ENCODE measurements at places on chromosomes 5 and 9.

GRCh38 chr5:139458580-139459407 lies 3.7 kb downstream of the ECSCR start:
- DNase-seq, result peak; percentile 60

DNA sequence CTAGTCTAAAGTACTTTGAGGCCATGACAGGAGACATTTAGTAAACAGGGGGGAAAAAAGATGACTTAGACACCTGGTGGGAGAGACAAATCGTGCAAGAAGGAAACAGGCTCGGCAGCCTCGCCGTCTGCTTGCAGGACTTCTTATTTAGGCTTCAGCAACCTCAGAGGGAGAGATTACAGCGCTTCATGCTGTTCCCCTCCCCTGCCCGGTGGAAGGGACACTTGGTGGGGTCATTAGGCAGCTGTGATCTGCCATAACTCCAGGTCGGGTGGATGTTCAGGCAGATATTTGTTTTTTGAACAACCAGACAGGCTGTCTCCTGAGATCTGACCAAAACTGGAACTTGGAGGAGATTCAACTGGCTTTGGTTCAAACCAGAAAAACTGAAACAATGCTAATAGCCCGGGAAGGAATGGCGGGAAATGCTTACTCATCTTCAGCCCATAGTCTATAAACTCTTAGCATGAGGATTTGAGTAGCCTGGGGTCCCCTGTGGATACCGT lies 38.1 kb upstream of the CD180 start:
- no peak for DNase-seq

- DNase-seq, result no peak
These were observed 149.2 kb downstream of the GABBR2 start for GRCh38 chr9:98559561-98559960.

DNA sequence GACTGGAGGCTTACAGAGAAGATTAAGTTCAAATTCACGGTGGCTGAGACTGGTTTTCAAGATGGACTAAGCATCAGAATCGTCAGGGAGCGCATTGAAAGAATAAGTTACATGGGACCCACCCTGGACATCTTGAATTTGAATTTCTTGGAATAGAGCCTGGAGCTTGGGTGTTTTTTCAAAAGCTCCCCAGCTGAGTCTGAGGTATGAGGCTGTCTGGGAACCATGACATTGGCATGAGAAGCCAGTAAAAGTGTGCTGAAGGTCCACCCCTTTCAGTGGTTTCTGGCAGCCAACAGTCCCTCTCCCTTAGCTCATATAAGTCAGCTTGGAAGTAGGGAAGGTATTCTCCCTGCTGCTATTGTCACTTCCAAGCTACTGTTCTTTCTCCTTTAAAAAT lies 97.8 kb downstream of the MAST4 start:
- DNase-seq, result no peak

DNA sequence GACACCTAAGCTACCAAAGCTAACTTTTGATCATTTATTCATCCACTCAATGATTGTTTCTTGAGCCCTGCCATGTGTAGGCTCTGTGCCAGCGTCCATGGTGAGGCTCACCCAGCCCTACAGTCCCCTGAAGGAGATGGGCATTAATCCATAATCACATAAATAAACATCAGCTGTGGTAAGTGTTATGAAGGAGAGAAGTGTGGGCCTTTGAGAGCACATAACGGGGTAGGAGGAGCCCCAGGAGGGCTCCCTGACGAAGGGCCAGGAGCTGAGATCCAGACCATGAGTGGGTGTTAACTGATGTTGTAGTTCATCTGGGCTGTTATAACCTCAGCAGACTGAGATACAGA lies 53.9 kb upstream of the AFAP1L1 start:
- DNase-seq, result no peak

- DNase-seq, result no peak
These were observed 159.9 kb downstream of the TMEM38B start for GRCh38 chr9:105854026-105854782.

DNA sequence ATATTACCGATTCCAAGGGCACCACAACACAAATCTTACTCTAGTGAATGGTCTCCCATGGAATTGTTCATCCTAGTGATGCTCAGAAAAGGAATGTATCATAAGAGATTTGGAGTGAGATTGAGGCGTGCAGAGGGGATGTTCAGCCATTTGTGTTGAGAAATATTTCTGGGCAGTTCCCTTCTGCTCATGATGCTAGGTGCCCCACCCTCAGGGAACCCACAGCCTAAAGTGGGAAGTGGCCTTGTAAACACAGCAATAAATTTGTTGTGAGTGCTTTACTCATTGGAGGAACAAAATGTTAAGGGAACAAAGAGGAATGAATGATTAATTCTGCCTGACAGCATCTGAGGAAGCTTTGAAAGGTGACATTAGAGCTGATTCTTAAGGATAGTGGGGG lies 129.9 kb downstream of the TLE4 start:
- no peak for DNase-seq

DNA sequence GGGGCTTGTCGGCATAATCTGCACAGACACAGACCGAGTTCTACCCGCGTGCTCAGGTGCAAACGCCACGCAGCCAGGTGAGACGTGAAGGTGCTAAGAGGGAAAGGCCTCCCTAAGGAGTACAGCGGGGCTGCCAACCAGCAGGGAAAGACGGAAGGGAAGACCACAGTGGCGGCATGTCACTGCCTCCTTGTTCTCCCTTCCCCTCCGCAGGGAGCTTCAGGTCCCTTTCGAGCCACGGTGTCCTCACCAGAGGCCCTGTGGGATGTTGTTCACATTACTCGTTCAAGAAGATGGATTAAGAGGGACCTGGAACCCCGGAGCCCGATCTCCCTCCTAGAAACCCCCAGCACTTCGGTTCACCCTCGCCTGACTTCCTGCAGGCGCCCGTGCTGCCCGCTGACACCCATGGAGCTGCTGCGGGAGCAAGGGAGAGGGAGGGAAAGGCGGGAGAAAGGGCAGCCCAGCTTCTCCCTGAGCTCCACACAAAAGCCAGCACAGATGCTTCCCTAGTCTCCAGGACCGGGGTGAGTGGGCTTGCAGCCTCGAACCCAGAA lies 686 bp downstream of the BRD9 start:
- no peak for DNase-seq

DNA sequence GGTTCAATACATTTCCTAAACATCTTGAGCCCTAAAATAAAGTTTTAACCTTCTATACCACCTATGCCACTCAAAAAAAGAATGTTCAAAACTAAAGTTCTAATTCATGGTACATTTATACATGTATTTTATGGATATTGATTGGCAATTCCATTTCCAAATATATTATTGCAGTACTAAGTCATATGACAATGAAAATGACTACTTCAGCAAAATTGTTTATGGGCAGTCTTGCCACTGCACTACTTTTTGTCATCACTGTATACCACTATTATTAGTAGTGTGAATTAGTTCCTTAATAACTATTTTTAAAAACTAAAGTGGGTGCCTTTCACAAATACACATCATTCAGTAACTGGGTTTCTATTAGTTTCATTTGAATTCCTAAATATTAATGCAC lies 199.6 kb upstream of the CYLC2 start:
- DNase-seq, result no peak

DNA sequence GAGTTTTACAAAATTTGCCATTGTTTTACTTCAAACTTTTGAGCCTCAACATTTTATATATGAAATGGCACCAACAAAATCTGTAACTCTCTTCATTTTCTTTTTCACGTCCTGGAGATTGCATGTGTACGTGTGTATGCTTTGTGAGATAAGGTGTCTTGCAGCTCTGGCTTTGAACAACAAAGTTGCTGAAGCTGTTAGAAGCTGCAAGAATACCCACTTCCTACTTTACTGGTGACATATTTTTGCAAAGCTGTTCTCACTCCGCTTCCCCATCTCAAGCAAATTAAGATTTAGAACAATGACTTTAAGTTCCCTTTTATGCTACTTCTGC lies 41.8 kb downstream of the FYB1 start:
- no peak for DNase-seq

- DNase-seq, result no peak
These were observed 112.3 kb upstream of the WWC1 start for GRCh38 chr5:168179192-168179593.

DNA sequence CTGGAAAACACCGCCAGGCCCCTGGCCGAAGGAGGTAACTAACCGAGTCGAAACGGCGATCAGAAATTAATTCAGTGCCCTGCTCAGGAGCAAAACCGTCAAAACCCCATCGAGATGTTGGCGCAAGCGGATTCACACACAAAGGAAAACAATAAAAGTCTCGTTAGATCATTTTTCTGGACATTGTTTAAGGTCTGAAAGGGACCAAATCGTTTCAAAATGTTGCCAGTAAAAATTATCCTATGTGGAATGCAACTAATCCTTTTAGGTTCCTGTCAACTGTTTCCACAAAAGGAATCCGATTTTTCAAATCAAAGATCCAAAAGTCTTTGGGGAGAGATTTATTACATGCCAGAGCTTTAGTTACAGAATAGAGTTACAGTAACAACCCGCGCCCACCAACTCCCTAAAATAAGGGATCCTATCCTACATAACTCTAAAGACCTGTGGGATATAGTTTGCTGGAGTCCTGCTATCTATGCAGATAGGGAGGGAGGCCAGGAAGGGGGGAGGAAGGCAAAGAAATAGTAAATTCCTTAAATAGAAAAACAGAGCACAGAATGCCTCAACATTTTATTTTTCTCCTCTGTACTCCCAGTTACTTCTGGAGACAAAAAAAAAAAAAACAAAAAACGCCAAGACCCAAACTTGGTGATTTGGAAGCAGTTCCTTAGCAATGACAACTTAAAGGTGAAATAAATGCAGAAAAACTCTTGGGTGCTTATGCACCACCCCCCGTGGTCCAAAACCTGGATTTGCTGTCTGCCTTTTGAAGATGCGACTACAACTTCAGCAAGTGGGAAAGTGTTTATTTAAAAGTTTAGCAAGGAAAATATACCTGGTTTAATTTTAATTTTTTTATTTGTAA lies 10.6 kb downstream of the FOXD1 start:
- no peak for DNase-seq

DNA sequence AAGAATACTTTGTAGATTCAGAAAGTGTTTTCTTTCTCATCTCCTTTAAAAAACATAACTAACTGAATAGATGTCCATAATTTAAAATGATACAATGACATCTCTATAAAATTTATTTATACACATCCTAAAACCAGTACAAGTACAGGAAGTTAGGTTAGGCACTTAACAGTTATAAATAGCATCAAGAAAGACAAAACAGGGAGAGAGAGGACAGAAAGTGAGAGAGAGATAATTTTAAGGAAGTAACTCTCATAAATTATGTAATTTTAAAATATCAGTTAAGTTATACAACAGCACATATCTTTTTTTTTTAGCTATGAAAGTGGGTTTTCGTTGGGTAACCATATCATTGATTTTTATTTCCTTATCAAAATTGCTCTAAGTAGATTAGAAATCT lies 1068.6 kb downstream of the TAF11L14 start:
- no peak for DNase-seq

- no peak for DNase-seq
These were observed 943 bp downstream of the STING1 start for GRCh38 chr5:139481580-139482049.

DNA sequence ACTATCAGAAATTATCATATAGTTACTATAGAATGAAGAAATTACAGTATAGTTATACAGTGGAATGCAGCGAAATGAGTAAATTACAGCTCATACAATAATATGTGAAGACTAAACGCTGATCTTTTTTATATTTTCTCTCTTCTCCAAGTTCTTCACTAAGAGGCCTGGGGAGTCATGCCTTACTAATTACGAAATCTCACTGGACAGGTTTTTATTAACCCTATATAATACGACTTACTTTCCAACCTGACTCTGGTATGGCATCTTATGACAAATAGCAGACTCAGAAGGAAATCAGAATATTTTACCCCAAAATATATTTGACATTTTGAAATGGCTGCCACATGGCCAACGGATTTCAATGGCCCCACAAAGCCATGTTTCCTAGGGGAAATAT lies 9.1 kb downstream of the CARNMT1 start:
- DNase-seq, result no peak

DNA sequence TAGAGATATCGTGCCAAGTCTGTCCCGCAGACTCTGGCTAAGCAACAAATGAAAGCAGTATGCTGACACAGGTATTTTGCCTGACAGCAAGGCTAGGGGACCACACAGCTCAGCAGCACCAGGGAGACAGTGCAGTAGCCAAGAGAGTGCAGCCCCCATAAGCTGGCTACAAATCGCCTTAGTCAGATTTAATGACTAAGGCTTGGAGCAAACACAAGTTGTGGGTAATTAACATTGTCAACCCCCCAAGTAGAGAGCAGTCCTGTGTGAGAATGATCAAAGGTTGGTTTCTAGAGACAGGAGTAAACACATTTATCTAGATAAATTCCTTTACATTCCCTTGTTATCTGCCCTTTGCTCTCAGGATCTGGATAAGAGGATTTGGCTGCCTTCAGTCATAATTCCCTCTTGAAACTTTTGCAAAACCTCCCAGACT lies 1434.5 kb upstream of the CDH6 start:
- DNase-seq, result no peak

- DNase-seq, result no peak
These were observed 69.8 kb downstream of the ASTN2 start for GRCh38 chr9:117344892-117345660.

DNA sequence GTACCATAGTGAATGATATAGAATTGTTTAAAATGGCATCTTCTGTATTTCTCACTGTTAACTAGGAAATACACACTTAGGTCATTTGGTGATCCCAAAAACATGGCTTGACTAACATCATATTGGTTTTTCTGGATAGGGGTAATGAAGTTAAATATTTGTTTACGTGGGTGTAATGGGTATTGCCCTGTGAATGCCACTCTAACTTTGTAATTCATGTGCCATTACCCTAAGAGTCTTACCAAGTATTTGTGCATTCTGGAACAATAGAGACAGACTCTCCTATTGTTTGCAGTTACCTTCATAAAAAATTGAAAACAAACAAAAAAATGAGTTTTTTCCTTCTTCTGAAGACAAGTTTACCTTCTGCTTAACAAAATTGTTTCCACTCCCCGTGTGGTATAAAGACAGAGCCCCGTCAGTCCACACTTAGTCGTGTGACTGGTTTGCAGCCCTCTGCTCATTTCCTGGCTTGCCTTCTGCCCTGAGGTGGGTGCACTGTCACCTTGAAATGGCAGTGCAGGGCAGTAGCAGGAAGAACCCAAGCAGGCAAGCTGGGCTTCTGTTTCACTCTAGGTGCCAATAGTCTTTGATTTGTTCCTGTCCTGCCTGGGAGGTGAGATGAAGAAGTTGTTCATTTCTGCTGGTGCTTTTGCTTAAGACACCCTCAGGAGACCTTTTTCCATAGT lies 9.6 kb upstream of the CATSPER3 start:
- DNase-seq, result no peak

DNA sequence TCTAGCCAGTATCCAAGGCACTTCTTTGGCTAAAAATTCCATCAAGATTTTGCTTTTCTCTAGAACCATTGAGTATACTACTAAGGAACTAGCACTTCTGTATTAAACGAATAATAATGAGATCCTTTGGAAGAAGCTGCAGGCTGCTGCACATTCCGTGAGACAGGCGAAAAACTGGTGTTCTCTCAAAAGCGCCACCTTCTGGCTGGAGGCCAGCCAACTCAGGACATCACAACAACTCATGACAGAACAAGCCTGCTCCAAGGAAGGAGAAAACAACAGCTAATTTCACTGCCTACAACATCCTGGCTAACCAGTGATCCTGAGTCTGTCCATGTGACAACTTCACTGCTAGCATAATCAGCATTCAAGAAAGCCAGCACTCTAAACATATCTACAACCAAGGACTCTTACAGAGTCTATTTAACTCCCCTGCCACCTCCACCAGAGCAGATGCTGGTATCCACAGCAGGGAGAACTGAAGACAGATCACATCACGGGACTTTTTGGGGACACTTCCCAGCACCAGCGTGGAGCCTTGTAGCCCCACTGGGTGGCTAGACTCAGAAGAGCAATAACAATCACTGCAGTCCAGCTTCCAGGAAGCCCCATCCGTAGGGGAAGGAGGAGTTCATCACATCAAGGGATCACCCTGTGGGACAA lies 150.5 kb downstream of the YTHDC2 start:
- DNase-seq, result no peak

- DNase-seq, result no peak
These were observed 256.8 kb upstream of the RPS23 start for GRCh38 chr5:82534986-82535385.

Measured in activated CD4-positive, alpha-beta T cell treated with anti-CD3 and anti-CD28 coated beads for 1 hour (primary cell).